Substantia nigra (tissue), 51 donors: ENCODE measurements at places on chromosomes 5 and 9.
A peak's percentile ranks its signal among the peaks of the same experiment; 100 is the strongest.

DNA sequence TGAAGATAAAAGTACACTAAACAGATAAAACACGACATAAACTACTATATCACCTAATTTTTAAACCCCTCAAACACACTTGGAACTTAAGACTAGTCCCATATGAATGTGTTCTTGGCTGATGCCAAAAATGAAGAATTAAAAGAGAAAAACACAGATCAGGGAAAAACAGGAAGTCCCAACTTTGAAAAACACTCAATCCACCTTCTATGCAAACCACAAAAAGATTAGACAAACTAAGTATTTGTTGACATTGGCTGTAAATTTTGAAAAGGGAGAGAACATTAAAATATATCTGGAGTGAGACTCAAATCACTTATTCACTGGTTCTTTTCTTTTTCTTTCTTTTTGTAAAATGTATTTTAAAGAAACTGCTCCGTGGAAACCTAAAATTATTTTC, 81.4 kb downstream of the ANKH start:
- no peak for DNase-seq

- DNase-seq, result no peak
Observed at GRCh38 chr5:92222449-92222848, 839.3 kb upstream of the ARRDC3 start.

- peak; percentile 39 for DNase-seq
Observed at GRCh38 chr5:80960531-80961375, 590 bp downstream of the RASGRF2 start.

DNA sequence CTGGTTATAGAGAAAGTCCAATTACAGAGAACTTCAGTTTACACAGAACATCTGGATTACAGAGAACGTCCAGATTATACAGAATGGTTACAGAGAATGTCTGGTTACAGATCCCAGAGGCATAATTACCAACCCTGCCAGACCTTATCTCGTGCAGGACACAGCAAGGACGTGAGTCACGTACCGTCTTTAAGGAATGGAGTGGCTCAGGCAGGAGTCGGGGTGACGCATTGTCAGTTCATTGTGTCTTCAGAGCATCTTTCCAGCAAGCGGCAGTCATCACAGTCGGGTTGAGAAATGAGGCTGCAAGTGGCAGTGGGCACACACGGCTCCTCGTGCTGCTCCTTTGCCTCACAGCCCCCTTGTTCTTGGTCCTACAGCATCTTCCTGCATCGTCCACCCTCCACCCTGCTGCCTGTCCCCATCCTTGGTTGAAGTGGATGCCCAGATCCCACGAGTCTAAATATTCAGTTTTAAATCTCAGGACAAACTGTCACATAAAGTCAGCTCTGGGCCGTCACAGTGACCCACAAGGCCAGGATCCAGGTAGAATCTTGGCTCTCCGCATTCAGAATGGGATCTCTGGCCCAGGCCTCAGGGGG, 30.0 kb upstream of the SLC6A19 start:
- DNase-seq, result no peak

- no peak for DNase-seq
Observed at GRCh38 chr5:108064302-108064701, 317.6 kb downstream of the FBXL17 start.

DNA sequence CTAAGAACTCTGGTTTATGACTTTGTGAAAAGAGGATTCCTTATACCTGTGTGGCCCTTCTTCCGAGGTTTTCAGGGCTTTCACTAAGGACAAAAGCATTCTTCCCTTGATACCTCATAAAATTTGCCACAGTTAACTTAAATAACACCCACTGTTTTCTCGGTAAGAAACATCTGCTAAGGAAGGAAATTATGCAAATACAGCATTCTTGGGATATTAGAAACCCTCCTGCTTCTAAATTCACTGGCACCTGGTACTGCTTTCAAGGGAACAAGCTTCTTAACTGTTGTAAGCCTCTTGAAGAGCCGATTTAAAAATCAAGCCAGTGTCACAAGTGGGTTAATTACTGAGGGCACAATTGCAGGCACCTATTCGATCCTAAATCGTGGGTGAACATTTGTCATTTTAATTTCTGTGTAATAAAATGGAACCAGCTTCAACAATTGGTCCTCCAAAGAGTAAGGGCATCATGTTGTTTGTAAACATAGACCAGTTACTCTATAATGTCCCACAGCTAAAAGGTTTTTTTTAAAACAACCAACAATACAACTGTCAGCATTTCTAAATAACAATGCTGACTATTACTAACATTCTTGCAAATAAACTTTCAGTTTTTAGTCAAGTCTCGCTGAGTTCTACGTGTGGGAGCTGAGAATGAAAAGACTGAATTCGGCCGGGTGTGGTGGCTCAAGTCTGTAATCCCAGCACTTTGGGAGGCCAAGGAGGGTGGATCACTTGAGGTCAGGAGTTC, 26.6 kb downstream of the AK3 start:
- DNase-seq, result no peak

DNA sequence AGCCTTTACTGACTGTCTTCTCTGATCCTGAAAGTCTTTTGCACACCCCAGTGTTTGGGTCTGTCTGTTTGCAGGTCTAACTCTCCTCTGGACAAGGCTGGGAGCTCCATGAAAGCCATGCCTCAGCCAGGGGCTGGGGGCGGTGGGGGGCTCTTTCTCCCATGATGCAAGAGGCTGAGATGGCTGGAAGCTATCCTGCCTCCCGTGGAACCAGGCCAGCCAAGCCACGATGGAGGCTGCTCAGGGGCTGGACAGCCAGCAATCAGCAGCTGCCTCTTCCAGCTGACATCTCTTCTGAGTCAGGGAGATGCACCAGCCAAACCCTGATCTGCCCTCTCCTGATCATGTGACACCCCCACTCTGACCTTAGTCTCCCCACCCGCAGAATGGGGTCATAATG, 154.0 kb downstream of the BARX1 start:
- DNase-seq, result no peak

DNA sequence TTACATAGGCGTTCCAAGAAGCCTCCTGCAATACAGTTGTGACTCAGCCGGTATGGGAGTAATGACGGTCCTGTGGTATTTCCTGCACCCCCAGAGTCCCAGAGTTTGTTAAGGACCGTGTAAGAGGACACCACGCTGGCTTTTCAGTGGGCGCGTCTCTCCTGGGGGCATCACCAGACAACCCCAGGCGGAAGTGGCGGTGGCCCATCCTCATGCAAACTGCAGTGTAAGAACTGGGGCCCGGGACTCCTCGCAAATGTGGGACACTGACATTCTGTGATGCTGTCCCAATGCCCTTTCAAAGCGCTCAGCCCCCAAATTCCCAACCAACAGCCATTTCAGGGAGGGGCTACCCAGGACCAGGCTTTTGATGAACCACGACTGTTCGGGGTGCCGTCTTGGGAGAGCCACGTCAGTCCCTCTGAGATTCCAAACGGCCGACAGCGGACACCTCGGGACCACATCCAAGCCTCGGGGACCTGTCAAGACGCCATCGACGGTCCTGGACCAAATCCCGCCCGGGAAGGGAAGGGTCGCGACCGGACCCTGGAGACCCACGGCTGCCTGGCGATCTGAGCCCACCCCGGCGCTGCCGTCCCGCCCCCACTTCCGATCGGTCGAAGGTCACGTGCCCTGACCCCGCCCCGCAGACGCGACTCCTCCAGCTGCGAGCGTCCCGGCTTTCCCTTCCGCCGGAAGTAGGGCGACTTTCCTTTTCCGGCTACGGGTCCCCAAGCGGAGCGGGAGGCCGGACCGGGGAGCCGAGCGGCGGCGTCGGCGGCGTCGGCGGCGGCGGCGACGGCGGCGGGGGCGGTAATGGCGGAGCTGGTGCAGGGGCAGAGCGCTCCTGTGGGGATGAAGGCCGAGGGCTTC, at the start of gene FUBP3:
Gene FUBP3 (plus strand): TSS at position 713 of the 873 bp plus-strand sequence. CDS start 104 bp downstream, at position 817.
- DNase-seq, result peak; percentile 94

- no peak for DNase-seq
Observed at GRCh38 chr5:54942064-54942778, 43.2 kb downstream of the ESM1 start.

GRCh38 chr9:6538666-6539071, 106.9 kb downstream of the GLDC start:
- no peak for DNase-seq

DNA sequence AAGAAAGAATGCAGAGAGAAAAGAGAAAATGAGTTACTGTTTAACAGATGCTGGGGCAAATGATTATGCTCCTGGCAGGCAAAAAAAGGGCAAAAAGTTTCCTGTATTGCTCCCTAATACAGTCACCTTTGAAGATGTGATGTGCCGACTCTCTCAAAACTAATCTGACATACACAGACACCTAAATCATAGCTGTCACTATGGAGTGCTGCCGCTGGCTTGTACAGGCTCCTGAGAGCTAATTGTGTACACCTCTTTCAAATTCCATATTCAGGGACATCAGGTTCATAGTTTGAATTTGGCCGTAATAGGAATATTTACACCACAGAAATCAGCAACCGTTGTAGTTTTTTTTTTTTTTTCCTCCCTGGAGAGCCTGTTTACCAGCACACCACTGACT, 12.4 kb upstream of the FOCAD start:
- no peak for DNase-seq

DNA sequence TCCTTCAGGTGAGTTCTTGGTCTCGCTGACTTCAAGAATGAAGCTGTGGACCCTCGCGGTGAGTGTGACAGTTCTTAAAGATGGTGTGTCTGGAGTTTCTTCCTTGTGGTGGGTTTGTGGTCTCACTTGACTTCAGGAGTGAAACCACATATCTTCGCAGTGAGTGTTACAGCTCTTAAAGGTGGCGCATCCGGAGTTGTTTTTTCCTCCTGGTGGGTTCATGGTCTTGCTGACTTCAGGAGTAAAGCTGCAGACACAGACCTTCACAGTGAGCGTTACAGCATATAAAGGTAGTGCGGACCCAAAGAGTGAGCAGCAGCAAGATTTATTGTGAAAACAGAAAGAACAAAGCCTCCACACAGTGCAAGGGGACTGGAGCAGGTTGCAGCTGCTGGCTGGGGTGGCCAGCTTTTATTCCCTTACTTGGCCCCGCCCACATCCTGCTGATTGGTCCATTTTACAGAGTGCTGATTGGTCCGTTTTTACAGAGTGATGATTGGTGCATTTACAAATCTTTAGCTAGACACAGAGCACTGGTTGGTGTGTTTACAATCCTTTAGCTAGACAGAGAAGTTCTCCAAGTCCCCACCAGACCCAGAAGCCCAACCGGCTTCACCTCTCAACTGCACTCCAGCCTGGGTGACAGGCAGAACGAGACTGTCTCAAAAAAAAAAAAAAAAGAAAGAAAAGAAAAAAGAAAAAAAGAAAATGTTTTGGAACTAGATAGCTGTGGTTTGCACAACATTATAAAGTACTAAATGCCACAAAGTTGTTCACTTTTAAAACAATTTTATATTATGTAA, 9.1 kb upstream of the ERMP1 start:
- no peak for DNase-seq

DNA sequence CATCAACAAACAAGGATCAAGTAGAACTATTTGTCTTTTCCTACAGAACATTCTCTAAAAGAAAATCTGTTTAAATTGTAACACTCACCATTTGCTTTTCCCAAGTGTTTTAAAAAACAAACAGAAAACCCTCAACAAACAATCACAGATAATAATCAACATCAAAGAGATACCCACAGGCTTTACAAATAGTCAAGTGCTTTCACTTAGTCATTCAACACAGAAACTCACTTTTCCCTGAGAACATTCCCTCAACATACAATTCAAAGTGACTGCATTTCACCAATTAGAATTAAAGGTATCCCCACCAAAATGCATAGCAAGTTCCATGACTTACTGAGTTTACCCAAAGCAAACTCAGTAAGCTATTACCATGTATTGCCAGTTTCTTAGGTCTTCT, 144.9 kb downstream of the NR2F1-AS1 start:
- DNase-seq, result no peak

GRCh38 chr9:100690438-100690837, 112.6 kb downstream of the CAVIN4 start:
- no peak for DNase-seq

DNA sequence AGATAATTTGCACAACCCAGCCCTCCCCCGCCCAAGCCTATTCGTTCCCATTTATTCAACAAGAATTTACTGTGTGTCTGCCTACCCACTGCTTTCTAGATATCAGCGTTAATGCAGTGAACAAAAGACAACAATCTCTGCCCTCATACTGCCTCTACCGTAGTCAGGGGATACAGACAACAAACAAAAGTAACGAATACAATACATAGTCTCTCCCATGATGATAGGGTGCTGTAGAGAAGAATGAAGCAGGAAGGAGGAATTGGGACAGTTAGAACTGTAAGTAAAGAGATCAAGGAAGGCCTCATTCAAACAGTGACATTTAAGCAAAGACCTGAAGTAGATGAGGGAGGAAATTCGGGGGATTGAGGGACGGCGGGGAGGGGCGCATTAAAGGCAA, 1.7 kb downstream of the GFM2 start:
- no peak for DNase-seq

GRCh38 chr5:156181656-156182055, 145.3 kb upstream of the SGCD start:
- no peak for DNase-seq

DNA sequence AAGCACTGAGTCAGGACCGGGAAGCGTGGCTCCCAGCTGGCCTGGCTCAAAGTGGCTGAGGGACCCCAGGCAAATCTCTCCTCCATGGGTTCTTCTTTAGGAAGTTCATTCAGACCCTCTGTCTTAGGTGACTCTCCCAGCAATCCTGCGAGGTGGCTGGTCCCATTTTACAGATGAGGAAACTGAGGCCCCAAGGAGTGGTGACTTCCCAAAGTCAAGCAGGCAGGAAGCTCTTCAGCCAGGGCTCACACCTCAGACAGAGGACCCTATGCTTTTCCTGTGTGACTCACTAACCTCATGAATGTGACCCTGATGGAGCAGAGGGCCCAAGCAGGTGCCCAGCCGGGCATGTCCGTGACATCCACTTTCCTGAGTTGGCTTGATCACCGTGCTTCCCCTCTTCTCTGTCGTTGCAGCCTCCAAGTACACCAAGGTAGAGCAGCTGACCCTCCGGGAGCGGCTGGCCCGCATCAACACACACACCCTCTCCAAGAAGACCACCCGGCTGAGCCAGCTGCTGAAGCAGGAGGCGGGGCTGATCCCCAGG, 36.5 kb downstream of the ARHGEF37 start:
- no peak for DNase-seq

DNA sequence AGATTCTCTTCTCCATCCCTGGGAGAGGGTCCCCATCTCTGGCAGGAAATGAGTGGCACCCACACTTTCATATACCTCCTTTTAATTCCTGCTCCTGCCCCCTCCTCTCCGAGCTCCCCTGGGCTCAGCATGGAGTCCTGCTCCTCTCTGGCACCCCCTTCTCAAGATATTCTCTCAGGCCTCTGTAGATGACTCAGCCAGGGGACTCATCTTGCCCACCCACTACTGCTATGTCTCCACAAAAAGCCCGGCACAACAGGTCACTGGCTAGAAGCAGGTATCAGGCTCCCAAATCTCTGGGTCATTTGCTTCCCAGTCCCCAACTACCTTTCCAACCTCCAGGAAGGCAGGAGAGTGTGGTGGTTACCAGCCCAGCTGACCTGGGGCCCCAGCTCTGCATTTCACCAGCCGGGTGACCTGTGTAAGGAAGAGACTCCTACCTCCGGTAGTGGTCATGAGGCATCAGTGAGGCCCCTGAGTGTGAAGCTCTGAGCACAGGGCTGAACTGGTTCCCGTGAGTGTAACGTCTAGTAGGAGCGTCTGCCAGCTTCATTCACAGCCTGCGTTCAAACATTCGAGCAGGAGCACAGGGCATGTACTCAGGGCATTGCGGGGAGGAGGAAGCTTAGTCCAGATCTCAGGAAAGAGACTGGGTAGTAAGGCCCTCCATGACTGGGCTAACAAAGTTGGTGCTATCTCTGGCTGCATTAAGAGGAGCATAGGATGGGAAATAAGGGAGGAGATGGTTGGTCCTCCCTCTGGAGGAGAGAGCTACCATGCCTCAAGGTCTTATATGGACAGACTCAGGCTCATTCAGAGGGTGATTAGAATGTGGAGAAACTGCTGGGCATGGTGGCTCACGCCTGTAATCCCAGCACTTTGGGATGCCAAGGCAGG, 63.7 kb downstream of the LMX1B start:
- DNase-seq, result no peak
